ENCODE measurements at places on chromosomes 11 and 22.

DNA sequence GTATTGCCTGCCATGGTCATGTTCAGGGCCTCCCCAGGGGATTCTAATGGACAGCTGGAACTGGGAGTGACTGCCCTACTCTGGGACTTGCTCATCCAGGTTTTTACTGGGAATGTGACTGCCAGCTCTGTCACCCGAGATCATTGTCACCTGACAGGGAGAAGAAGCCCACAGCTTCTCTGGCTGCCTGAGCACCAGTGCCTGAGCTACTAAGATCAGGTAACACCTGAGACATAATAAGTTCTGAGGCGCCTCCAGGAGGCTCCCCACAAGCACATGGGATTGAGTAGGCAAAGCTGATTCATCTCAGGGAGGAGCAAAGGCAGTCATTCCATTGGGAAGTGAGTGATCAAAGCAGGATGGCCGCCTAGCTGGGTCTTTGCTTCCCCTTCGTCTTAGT is 84.2 kb upstream of the GALNT18 start:
- no peak for DNase-seq

GRCh38 chr11:126587541-126587940 is 232.1 kb downstream of the ST3GAL4 start:
- no peak for DNase-seq

GRCh38 chr22:30969532-30970355 is 679 bp downstream of the TUG1 start:
- DNase-seq = peak; percentile 2

- no peak for DNase-seq
These were observed 31.5 kb upstream of the CYB5R3 start for GRCh38 chr22:42680648-42681047.

- DNase-seq = no peak
These were observed 6.2 kb downstream of the EIF3L start for GRCh38 chr22:37855462-37855861.

DNA sequence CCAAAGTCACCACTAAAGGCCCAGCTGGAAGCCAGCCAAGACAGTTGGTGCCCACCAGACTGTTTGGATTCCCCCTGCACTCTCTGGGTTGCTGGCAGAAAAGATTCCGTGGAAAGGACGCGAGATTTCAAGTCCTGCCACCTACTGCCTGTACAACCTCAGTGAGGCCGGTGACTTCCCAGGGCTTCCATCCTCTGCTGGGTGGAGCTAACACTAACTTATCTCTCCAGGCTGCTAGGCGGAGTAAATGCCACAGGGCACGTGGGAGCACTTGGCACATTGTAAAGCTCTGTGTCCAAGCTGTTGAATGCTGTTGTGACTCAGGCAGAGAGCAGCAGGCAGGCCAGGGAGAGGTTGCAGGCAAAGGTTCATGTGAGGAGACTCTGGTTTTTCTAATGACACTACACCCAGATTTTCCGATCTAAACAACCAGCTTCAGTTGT is 50.9 kb upstream of the CDON start:
- DNase-seq = no peak

DNA sequence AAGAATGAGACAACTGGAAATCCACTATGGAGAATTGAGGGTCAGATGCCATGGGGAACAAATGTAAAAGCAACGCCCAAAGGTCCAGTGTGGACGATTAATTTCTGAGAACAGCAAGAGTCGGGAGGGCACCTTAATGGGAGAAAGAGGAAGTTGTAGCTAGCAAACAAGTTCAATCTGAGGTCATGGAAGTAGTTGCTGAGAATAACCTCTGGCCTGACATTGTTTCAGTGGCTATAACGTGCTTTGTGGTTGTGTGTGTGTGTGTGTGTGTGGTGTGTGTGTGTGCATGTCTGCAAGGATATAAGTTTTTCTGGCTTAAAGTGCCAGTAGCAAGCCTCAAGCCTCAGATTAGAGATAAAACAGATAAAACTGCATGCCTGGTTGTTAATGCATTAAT is 1630.1 kb upstream of the TENM4 start:
- DNase-seq = no peak

Measured in stimulated activated CD8-positive, alpha-beta memory T cell treated with anti-CD3 and anti-CD28 coated beads, Interleukin-7, amount 100 ng/mL, for 1 hour (primary cell).